ENCODE measurements at places on chromosomes 2 and 18. TPM values are rescaled to one million over a fixed set of nuclear protein-coding genes. Genes with fewer than 3 reads are reported as not detected.

HOXD11 gene
- not detected for total RNA-seq

CYP27A1 gene
- 30.4 TPM for total RNA-seq

CFAP53 gene
- 0.39 TPM for total RNA-seq

AGFG1 gene
- 44.9 TPM for total RNA-seq

USP14 gene
- 27.6 TPM for total RNA-seq

TPO gene
- not detected for total RNA-seq

CREB1 gene
- total RNA-seq = 28.2 TPM

BBS5 gene
- total RNA-seq = 12.1 TPM

Measured in epithelial cell of alveolus of lung (primary cell).